Activated CD4-positive, alpha-beta memory T cell treated with anti-CD3 and anti-CD28 coated beads for 36 hours (primary cell): ENCODE measurements at places on chromosomes 4 and X. TPM values are rescaled to one million over a fixed set of nuclear protein-coding genes. Genes with fewer than 3 reads are reported as not detected.

GRCh38 chr4:78119698-78120097, 62.6 kb downstream of the FRAS1 start:
- DNase-seq, result no peak
- no peak overlapping the region for H3K4me3 ChIP-seq
- no peaks in the 10 kb centered on the region for H3K27me3 ChIP-seq
- H3K4me1 ChIP-seq, result no peaks in the 10 kb centered on the region

DNA sequence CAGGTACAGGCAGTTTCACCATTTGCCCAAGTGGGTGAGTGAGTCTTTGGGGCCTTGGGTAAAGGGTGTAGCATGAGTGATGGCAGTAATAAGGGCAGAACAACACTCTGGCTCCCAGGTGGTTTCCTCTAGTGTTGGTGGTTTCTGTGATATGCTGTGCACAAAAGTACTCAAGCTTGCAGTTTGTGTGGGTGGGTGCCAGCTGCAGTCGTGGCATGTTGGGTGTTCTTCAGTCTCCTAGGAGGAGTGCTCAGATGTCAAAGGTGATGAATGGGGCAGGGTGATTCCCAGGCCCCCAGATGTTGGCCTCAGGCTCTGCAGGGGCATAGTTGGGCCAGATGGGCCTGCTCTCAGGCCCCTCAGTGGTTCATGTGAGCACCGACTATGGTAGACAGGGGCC, 166.1 kb upstream of the KLF8 start:
- no peak overlapping the region for H3K4me3 ChIP-seq
- peaks cover 11% of the 10 kb centered on the region for H3K36me3 ChIP-seq
- DNase-seq, result no peak
- no peak overlapping the region for H3K27ac ChIP-seq
- H3K4me1 ChIP-seq, result peaks cover 8% of the 10 kb centered on the region

GRCh38 chrX:119565107-119565663, at the start of gene STEEP1:
STEEP1 (minus strand) TSS chrX:119565409; CDS start chrX:119565355, 54 bp downstream.
- peak within 1 kb of the TSS; percentile 94 for H3K4me3 ChIP-seq
- H3K27me3 ChIP-seq, result no peaks in the 10 kb centered on the region
- peaks cover 13% of the 10 kb centered on the region for H3K4me1 ChIP-seq
- peak; percentile 92 for DNase-seq
- peaks cover 1% of the 10 kb centered on the region for H3K36me3 ChIP-seq

DNA sequence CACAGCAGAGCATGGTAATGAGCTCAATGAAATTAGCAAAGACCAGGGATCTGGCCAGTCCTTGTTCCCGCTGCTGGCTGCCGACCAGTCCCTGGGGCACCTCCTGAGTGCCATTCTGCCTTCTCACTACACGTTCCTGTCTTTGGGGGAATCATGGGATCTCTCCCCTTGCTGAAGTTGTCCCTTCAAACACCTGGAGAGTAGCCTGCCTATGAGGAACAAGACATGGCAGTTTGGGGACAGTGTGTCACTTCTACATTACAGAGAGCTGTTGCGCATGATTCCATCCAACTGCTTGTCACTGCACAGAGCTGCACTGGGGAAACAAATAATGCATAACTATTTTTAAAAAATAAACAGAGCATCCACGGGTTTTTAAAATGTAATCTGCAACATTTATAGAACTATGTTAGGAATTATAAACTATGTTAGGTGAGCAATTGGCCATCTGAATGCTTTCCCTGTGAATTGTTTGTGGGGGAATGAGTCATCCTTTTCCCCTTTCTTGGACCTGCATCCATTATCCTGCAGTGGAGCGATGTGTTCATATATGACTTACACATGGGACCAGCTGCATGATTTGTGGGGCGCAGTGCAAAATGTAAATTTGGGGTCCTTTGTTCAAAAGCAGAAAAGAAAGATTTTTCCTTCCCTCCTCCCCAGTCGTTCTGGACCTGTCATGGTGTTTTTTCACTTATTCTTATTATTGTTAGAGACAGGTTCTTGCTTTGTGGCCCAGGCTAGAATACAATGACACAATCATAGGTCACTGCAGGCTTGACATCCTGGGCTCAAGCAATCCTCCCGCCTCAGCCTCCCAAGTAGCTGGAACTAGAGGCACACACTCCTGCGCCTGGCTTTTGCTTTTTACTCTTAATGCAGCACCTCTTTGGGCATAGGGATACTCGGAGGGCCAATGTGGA, 115.0 kb upstream of the TBL1X start:
- H3K4me1 ChIP-seq, result peaks cover 22% of the 10 kb centered on the region
- no peaks in the 10 kb centered on the region for H3K36me3 ChIP-seq
- no peak overlapping the region for H3K27ac ChIP-seq
- H3K4me3 ChIP-seq, result no peak overlapping the region

DNA sequence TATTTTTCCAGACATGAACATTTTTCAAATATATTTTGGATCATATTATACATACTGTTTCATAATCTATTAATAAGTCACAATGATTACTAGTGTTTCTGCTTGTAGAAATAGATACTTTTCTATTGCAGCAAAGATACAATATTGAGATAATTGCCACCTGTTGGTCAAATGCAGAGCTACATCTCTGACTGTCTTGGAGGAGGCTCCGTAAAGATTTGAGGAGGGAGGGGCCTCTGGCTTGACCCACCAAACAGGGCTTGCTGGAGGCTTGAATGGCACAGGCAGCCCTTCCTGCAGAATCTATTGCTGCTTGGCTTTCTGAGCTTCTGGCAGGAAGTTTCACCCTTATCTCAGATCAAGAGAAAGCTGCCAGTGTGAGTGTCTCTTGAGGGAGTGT, 99.3 kb upstream of the ARMCX2 start:
- peaks cover 2% of the 10 kb centered on the region for H3K27me3 ChIP-seq
- H3K4me3 ChIP-seq, result no peak overlapping the region
- H3K36me3 ChIP-seq, result no peaks in the 10 kb centered on the region
- no peak overlapping the region for H3K27ac ChIP-seq
- peak; percentile 19 for DNase-seq
- no peaks in the 10 kb centered on the region for H3K4me1 ChIP-seq

- H3K27me3 ChIP-seq, result no peaks in the 10 kb centered on the region
- peaks cover 8% of the 10 kb centered on the region for H3K36me3 ChIP-seq
- no peak overlapping the region for H3K4me3 ChIP-seq
- no peak overlapping the region for H3K27ac ChIP-seq
Observed at GRCh38 chr4:94575652-94576051, 123.9 kb downstream of the PDLIM5 start.

DNA sequence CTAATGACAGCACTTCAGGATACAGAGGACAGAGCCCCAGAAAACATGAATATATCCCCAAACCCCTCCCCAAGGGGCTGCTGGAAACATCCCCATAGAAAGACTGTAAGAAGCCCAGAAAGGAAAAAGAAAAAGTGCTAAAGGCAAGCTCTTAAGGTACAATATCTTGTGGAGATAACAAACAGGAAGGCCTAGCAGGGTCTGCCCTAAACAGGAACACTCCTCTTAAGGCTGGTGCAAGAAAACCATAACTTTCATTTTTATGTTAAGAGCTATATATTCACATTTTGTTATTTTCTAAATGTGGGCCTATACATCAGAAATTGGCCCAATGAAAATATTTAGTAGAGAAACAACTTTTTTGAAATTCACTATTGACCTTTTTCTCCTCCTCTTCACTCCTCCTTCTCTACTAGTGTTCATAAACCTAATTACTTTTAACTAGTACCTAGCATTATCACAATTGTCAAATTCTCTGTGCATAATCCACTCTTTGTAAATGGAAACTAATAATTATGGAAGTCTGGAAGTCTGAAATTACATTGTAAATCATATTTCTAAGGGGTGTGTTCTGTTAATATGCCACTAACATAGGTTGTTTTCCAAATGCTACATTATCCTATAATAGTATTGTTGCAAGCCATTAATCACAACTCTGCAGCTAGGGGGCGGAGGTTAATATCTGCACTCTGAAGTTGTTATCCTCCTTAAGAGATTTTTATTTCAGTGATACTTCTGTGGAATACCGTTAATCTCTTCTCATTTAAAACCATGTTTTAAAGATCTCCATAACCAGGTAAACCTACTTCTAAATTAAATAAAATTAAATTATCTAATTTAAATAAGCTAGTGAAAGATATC, 59.8 kb downstream of the CASK start:
- no peaks in the 10 kb centered on the region for H3K27me3 ChIP-seq
- peaks cover 2% of the 10 kb centered on the region for H3K36me3 ChIP-seq
- H3K27ac ChIP-seq, result peak overlapping the region; percentile 72
- H3K4me1 ChIP-seq, result peaks cover 42% of the 10 kb centered on the region

- H3K4me1 ChIP-seq, result no peaks in the 10 kb centered on the region
- no peak overlapping the region for H3K27ac ChIP-seq
- H3K36me3 ChIP-seq, result no peaks in the 10 kb centered on the region
- no peak for DNase-seq
- H3K27me3 ChIP-seq, result no peaks in the 10 kb centered on the region
Observed at GRCh38 chr4:98110214-98110613, 33.1 kb downstream of the STPG2 start.

DNA sequence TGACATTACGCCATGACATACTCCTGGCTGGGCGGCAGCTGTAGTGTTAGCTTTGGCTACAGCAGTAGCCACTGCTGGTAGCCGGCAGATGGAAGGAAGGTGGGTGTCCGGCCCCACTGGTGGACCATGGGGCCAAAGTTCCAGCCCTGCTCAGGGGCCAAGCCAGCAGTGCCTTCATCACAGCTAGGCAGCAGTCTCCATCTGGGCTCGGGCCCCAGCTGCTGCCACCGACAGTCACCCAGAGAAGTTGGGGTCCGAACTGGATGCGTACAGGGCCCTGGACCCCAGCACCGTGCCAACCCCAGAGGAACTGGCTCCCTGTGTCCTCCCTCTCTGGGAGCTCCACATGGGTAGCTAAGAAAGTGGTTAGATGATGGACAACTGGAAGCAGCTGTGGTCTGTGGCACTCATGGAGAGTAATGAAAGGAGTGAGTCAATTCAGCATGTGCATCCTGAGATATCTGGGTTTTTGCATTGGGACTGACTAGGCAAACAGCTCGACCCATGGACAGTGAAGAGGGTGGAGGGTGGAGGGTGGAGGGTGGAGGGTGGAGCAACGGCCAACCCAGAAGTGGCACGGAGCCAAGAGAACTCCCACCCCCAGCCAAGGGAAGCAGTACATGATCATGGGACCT, 366.6 kb upstream of the GRIA3 start:
- no peaks in the 10 kb centered on the region for H3K4me1 ChIP-seq
- H3K36me3 ChIP-seq, result no peaks in the 10 kb centered on the region
- no peak overlapping the region for H3K4me3 ChIP-seq
- H3K27me3 ChIP-seq, result no peaks in the 10 kb centered on the region

GRCh38 chr4:187065806-187066205, 342.1 kb upstream of the FAT1 start:
- no peaks in the 10 kb centered on the region for H3K36me3 ChIP-seq
- H3K4me1 ChIP-seq, result no peaks in the 10 kb centered on the region
- H3K4me3 ChIP-seq, result no peak overlapping the region
- H3K27me3 ChIP-seq, result no peaks in the 10 kb centered on the region
- H3K27ac ChIP-seq, result no peak overlapping the region

DNA sequence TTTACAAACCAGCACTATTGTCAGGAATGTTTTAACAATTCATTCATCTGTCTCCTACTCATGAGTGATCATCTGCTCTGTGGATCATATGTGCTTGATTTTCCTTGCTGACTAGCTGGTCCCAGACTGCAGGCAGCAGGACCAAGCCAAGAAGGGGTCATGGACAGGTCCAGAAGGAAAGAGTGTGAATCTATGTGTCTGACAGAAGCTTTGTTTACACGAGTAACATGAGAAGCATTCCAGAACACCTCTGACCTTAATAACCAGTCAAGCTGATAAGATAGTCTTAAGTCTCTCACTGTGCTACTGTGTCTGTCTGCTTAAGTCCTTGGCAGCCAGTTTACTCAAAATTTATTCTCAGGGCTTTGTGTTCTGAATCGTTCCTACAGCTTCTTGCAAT, 39.0 kb downstream of the GUCY1A1 start:
- no peaks in the 10 kb centered on the region for H3K27me3 ChIP-seq
- no peak overlapping the region for H3K27ac ChIP-seq

GRCh38 chr4:20317424-20317985, 65.8 kb downstream of the SLIT2 start:
- no peaks in the 10 kb centered on the region for H3K36me3 ChIP-seq
- no peaks in the 10 kb centered on the region for H3K27me3 ChIP-seq
- DNase-seq, result no peak
- no peaks in the 10 kb centered on the region for H3K4me1 ChIP-seq

DNA sequence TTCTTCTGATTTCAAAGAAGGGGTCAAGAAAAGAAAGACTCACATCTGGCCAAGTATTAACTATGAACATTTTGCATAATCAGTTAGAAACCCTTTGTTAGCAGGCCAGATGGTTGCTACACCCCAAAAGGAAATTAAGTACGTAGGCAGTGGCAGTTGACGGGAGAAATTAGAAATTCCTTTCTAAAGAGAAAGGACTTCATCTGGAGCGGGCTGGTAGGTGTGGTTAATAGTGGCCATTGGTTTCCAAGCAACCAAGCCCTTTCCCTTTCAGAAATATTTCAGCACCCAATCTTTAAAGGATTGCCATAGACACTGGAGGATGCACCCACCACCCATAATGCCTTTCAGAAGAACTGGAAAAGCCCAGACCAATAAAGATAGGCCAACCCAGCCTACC, 235.7 kb upstream of the LDB2 start:
- H3K27me3 ChIP-seq, result peaks cover 7% of the 10 kb centered on the region
- H3K27ac ChIP-seq, result no peak overlapping the region
- no peak for DNase-seq
- no peak overlapping the region for H3K4me3 ChIP-seq
- H3K4me1 ChIP-seq, result no peaks in the 10 kb centered on the region

DNA sequence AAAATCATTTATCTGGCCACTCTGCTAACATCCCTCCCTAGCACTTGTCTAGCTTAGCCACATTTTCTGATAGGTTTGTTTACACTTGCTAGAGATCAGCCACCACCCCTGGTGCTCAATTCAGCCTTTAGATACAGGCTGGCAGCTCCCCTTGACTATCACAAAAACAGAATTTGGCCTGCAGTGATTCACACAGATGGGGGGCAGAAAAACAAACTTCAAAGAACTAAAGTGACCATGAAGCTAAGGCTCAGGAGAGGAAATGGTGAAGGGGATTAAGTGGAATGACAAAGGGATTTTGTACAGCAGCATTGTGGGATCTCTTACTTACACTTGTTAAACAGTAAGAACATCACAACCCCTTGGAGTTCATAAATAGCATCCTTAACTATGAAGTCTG, 1718.0 kb upstream of the PCDH7 start:
- no peaks in the 10 kb centered on the region for H3K4me1 ChIP-seq
- no peak overlapping the region for H3K27ac ChIP-seq
- no peak for DNase-seq
- H3K27me3 ChIP-seq, result no peaks in the 10 kb centered on the region

Gene DGKK
- not detected for total RNA-seq

Gene SATL1
- not detected for total RNA-seq

Gene AKAP4
- total RNA-seq, result not detected

Gene DUSP9
- 0.12 TPM for total RNA-seq

Gene WDR19
- total RNA-seq, result 17.9 TPM

Gene SORCS2
- 0.07 TPM for total RNA-seq

Gene GPR50
- total RNA-seq, result not detected

Gene GSPT2
- 9.0 TPM for total RNA-seq

Gene FLNA
- 1,023 TPM for total RNA-seq

Gene FGF2
- 0.36 TPM for total RNA-seq

Gene SHOX
- total RNA-seq, result not detected

Gene GAGE12J
- not detected for total RNA-seq

Gene TEX13D
- total RNA-seq, result not detected

Gene ANOS1
- not detected for total RNA-seq

Gene HTN3
- total RNA-seq, result not detected
